Right lobe of liver (tissue), 6 donors: ENCODE measurements at places on chromosomes 11 and 22.

- no peak for DNase-seq
Measured at GRCh38 chr11:97739932-97740800, 1280.6 kb upstream of the CNTN5 start.

DNA sequence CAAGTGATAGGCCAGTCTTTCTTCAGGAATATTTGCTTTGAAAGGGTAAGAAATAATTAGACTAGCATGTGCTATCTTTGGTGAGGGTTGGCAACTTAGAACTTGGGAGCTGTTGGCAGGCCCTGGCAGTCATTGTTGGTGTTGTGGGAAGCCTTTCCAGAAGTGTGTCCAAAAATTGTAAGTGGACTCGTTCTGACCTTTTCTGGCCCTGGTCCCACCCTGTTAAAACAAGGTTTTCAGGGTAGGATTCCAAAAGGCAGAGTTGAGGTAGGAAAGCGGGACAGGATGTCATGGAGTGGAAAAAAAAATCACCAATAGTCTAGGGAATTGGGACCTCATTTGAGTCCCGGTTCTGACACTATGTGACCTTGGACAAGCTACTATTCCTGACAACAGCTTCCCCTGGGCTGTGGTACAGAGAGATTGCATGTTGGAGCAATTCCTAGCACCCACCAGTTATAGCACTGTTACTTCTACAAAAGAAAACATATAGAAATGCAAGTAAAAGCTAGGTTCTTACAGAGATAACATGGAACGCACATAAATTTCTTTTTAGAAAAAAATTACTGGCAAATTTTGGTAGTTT, 299.3 kb upstream of the DDI1 start:
- no peak for DNase-seq

DNA sequence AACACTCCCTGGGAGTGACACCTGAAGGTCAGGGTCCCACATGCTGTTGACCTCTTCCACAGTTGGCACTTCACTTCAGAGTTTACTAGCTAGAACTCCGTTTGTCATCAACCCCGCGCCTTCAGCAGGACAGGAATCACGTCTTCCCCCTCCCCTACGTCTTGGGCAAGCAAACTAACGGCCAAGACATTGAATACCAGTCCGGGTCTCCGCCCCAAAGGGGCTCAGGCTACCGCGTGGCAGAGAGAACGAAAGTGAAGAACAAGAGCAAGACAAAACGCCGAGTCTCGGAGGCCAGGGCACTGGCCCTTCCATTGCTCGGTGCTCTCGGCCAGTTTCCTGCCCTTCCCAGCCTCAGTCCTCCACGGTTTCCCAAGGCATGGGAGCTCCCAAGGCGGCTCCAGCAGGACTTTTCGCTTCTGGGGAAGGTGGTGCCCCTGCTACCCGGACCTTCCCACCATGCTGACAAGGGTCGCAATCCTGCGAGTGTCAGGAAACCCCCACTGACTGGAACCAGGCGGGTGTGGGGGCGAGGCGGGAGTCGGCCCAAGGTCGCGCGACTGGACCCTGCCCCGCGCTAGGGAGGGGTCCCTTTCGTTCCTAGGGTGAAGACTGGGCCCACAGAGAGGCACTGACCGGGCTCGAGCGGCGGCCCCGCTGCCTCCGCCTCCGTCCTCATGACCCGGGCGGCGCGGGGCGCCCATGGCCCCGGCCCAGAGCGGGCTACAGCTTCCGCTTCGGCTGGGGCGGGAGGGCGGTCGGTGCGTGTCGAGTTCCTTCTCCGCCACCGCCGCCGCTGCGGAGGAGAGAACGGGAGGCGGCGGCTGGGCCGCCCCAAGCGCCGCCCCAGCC, at the start of gene GUCD1:
TSS of gene GUCD1 (minus strand) at position 826 of the 852 bp plus-strand sequence. CDS start at position 679, 147 bp downstream.
- DNase-seq = peak; percentile 66

DNA sequence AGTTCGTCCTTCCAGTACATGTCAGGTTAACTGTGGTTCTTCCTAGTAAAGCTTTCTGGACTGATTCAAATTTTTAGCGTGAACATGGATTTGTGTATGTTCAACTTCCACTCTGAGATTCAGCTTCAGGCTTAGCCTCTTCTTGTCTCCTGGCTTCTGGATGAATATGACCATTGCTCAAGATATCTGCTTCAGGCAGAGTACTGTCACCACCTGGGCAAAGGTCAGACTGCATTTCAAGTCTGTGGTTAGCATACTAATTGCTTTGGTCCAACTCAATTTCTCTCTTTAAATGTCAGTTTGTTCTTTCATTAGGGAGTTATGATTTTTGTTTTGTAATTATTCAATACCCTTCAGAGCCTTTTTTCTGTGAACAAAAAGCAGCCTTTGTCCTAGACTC, 440.0 kb downstream of the NELL1 start:
- DNase-seq = no peak

GRCh38 chr11:9775398-9775779, 111.5 kb downstream of the SWAP70 start:
- no peak for DNase-seq

GRCh38 chr22:49024775-49025440, 802.8 kb downstream of the BRD1 start:
- no peak for DNase-seq

DNA sequence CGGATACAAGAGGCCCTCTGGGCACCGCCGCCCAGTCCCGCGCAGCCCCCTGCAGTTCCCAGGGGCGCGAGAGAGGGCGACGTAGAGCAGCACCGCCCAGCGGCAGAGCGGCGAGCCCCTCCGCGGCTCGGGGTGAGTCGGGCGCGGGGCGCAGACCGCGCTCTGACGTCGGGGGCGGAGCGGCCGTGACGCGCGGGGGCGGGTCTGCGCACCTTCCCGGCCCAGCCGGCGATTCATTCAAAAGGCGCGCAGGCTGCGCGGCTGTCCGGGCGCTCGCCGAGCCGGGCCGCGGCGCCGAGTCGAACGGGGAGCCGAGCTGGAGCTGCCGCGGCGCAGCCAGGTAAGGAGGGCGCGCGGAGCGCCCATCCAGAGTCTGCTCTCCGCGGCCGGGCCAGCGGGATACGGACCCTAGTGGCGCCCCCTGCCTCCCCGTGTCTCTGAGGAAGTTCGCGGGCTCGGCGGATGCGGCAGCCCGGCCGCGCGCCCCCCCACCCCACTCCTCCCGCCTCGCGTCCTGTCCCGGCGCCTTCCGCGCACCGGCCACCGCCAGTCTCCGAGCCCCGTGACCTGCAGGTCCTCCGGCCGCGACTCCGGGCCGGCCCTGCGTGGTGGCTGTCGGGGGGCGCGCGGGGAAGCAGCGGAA, at the start of gene RELT:
TSS of gene RELT (plus strand) at position 240 of the 643 bp plus-strand sequence. CDS start 12,738 bp downstream, outside the sequence.
- DNase-seq = peak; percentile 93

- DNase-seq = peak; percentile 39
Measured at GRCh38 chr22:46083383-46084350, 66.7 kb upstream of the PPARA start.

GRCh38 chr11:69525516-69526452, 44.3 kb downstream of the LINC01488 start:
- DNase-seq = peak; percentile 2

- DNase-seq = no peak
Measured at GRCh38 chr11:39804271-39804670, 1655.2 kb downstream of the LRRC4C start.

DNA sequence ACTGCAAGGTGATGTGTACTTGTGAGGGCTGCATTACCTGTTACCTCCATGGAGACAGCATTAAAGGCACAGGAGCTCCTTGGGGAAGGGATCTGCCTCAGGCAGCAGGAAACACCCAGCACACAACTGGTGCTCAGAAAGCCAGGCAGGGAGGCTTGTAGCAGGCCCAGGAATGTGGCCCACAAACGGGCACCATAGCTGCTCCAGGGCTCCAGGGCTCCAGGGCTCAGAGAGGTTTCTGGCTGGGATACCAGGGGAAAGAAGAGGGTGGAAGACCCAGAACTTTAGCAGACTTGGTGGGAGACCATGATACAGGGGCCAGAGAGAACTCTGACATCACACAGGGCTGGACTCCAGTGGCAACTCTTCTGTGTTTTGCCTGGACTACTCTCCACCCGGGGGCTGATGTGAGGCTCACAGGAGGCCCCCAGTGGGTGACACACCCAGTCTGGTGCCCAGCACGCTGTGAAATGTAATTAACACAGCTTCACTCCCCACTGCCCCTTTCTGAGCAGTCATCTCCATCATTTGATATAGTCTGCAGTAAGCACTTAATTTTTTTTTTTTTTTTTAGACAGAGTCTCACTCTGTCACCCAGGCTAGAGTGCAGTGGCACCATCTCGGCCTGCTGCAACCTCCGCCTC, 14.7 kb upstream of the SULT4A1 start:
- no peak for DNase-seq

GRCh38 chr22:24400726-24401596, 26.4 kb upstream of the ADORA2A start:
- DNase-seq = no peak

GRCh38 chr11:132942611-132943356, 589.5 kb downstream of the OPCML start:
- no peak for DNase-seq

GRCh38 chr11:16811136-16812020, 72.9 kb downstream of the C11orf58 start:
- DNase-seq = no peak

- DNase-seq = peak; percentile 84
Measured at GRCh38 chr11:1882265-1883238, 9.1 kb downstream of the PRR33 start.

- no peak for DNase-seq
Measured at GRCh38 chr22:36452250-36452977, 29.0 kb downstream of the TXN2 start.

DNA sequence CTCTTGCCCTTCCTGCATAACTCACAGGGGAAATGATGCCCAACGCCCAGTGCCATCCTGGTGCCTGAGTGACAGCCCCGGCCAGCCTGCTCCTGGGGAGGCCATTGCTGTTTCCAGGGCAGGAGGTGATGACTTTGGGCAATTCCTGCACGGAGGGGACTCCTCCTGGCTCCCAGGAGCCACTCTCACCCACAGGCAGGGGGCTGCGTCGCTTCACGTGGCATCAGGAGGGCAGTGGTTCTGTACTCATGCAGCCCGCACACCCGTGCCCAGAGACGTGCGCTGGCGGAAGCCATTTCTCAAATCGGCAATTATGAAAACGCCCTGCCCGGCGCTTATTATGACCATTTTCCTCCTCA, 272.3 kb downstream of the CTTN start:
- no peak for DNase-seq

- DNase-seq = no peak
Measured at GRCh38 chr22:25025491-25026400, 73.2 kb downstream of the KIAA1671 start.

DNA sequence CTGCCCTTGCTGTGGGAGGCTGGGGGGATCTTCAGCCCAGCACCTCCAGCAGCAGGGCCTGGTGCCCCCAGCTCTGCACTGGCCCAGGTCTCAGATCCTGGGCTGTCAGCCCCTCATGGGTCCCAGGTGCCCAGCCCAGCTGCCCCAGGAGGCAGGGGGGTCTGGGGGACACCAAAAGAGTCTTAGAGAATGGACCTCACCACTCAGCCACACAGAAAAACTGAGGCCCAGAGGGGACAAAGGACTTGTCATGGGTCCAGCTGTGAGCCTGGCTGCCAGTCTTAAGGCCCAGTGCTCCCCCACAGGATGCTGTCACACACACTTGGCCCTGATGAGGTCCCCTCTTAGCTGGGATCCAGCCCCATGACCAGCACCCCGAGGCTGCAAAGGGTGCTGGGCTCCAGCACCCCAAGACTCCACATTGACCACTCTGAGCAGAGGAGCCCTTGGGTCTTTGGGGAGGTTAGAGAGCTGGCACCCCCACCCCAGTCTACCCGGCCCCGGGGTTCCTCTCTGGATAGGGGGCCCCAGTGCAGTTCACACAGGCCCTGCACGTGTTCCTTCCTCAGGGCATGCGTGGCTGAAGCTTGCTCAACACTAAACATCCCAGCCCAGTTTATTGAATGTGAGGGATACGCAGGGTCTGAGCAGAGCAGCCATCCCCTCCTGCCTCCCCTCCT, 54.4 kb downstream of the IGLL5 start:
- DNase-seq = peak; percentile 45

DNA sequence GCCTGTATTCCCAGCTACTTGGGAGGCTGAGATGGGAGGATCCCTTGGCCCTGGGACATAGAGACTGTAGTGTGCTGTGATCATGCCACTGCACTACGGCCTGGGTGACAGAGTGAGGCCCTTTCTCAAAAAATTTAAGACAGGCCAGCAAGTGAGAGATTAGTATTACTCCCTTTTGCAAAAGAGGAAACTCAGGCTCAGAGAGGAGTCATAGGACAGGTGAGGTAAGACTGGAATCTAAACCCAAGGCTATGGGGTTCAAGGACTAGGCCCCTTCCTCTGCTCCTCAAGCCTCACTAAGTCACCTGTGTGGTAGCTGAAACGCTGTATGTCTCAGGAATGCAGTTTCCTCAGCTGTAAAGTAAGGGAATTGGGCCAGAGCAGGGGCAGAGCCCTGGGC, 1.6 kb upstream of the P2RY2 start:
- no peak for DNase-seq

GRCh38 chr22:45376009-45376408, 37.4 kb downstream of the SMC1B start:
- no peak for DNase-seq

DNA sequence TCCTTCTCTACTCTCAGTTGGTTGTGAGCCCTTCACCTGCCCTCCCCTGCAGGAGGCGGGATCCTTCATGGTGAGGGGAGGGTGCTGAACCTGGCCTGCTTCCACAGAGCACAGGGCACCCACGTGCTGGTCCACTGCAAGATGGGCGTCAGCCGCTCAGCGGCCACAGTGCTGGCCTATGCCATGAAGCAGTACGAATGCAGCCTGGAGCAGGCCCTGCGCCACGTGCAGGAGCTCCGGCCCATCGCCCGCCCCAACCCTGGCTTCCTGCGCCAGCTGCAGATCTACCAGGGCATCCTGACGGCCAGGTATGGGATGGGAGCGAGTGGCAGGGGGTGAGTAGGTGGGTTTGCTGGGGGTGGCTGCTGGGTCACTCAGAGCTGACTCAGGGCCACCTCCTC, 6.3 kb downstream of the SSH3 start:
- no peak for DNase-seq

DNA sequence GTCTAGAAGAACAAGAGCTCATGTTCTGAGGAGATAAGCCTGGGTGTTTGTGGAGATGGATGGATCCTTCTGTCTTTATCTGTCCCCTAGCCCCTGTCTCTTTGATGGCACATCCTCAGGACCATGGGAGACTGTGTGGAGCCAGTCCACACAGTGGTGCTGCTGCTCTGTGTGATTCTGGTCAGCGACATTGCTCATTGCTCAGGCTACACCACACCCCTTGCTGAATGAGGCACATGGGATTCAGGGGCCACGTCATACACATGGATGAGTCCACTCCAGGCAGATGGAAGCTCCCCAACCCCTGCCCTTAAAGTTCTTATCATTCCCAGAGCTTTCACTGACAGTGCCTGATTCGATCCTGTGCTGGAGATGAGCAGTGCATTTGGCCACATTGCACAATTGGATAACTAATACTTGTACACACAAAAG, 222.2 kb downstream of the NAV2 start:
- DNase-seq = no peak
